ENCODE measurements at places on chromosomes 11 and 22. TPM values are rescaled to one million over a fixed set of nuclear protein-coding genes. Genes with fewer than 3 reads are reported as not detected.

SLCO2B1 gene
- total RNA-seq: not detected

TBX1 gene
- total RNA-seq: 0.09 TPM

SYT8 gene
- total RNA-seq: 0.35 TPM

BEST1 gene
- total RNA-seq: 1.5 TPM

MMP13 gene
- not detected for total RNA-seq

CDC42BPG gene
- not detected for total RNA-seq

ANKK1 gene
- total RNA-seq: not detected

SCO2 gene
- total RNA-seq: 1.3 TPM

OR51B5 gene
- total RNA-seq: not detected

CD3E gene
- not detected for total RNA-seq

RFPL1 gene
- not detected for total RNA-seq

KRTAP5-9 gene
- total RNA-seq: not detected

PAMR1 gene
- total RNA-seq: 219 TPM

Data from pericardium fibroblast (primary cell).